Activated naive CD4-positive, alpha-beta T cell treated with anti-CD3 and anti-CD28 coated beads, Interleukin-2, amount 50 U/mL, for 72 hours (primary cell): ENCODE measurements at places on chromosomes 11 and 22. TPM values are rescaled to one million over a fixed set of nuclear protein-coding genes. Genes with fewer than 3 reads are reported as not detected.

- DNase-seq: no peak
These were observed 12.1 kb downstream of the SERPIND1 start for GRCh38 chr22:20786048-20786447.

GRCh38 chr22:42313804-42314581, 43.5 kb upstream of the TCF20 start:
- DNase-seq: no peak

GRCh38 chr22:32827049-32827602, 25.6 kb downstream of the TIMP3 start:
- no peak for DNase-seq

- DNase-seq: no peak
These were observed 412.9 kb downstream of the TBC1D22A start for GRCh38 chr22:47175151-47176025.

GRCh38 chr22:40462195-40462984, 92.0 kb downstream of the SGSM3 start:
- DNase-seq: no peak

GRCh38 chr11:6666302-6667183, 10.9 kb upstream of the DCHS1 start:
- DNase-seq: no peak

DNA sequence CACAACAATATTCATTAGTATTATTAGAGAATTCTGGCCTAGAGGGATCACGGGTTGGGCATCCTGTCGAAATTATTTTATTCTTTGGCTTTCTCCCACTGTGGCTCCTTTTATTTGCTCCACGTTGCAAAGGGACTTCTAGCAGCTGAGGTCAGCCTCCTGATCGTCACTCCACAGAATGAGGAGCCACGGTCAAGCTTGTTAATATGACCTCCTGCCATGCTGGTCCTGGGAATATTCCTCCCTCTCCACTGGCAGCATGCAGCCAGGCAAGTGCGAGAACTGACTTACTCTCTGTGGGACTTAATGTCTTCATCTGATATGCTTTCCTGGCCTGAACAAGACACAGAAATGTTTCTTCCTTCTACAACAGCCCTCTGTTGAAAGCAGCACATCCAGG, 20.9 kb downstream of the POU2AF3 start:
- no peak for DNase-seq

GRCh38 chr11:106585061-106585460, 433.2 kb downstream of the GUCY1A2 start:
- no peak for DNase-seq

Gene TRIM66
- total RNA-seq: 25.3 TPM
